Smooth muscle cell of the brain vasculature (primary cell): ENCODE measurements at places on chromosomes 4 and X.

DNA sequence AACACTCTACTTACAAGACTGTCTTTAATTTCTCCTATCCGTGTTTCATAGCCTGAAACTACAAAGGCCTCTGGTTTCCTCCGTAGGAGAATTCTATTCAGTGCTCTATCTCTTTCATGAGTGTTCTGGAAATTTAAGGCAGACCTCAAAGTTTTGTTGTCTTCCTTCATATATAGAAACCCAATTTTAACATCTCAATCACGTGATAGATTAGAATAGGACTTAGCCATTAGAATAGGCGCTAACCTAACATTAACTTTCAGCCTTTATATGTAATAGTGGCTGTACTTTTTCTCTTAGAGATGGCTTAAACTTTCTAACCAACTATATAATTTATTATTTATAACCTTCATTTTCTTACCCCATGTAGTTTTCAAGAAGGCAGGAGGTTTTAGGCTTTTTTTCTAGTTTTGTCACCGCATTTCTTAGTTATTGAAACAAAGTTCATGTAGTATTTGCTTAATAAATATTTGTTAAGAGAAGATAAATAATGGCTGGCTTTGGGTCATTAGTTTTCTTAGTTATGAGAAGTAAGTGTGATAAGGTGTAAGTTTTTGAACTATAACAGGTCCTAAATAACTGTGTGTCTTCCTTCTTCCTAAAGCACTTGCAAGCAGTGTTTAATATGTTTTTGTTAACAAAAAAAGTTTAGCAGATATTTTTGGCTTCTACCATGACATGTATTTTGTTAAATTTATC is 1504.6 kb upstream of the ADGRL3 start:
- no peak for DNase-seq

GRCh38 chr4:2068198-2068470 is 9.0 kb downstream of the NAT8L start:
- no peak for DNase-seq

DNA sequence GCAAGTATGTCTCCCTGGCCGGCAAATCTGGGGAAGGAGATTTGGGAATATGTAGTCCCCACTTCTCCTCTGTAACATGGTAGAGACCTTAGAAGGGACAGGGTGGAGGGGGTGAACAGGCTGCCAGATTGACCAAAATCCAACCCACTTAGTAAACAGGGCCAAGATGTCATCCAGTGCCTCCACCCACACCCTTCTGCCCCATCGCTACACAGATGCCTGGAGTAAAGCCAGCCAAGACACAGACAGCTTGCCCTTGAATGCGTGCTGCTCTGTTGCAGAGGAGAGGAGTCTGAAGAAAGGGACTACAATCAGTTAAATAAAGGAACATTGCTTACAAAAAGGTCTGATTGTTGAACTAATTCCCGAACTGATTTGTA is 160.1 kb upstream of the LDB2 start:
- no peak for DNase-seq

DNA sequence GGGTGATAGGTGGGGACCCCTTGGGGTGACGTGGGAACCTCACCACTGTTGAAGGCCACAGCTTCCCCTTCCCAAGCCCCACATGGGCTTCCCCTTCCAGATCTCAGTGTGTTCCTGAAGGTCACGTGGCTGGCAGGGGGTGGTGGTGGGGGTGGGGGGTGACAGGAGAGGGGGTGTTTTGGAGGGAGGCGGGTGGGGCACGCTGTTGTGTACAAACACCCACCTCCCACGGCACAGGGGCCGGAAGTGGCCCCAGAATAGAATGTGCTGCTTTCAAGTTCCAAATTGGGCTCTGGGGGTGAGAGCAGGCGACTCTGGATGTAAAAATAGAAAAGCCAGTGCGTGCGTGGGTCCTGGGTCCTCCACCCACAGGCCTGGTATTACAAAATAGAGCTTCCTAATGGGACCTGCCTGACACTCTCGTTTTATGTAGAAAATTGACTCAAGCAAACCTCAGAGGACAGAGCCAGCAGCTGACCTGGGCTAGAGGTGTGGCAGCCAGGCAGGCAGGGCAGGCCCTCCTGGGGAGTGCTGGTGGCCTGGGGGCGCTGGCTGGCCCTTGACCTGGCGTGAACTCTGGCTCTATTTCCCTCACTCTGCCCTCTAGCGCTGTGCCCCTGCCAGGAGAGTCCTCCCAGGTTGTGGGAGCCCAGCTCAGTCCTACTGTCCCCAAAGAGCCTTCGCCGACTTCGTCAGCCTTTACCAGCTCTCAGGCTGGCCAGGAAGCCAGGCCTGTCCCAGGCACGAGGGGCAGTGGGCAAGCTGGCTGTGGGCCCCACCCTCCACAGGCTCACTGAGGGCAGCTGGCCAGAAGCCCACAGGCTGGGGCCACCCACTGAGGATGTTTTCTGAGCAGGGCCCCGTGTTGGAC is 5.4 kb upstream of the SH3BP2 start:
- DNase-seq, result no peak

DNA sequence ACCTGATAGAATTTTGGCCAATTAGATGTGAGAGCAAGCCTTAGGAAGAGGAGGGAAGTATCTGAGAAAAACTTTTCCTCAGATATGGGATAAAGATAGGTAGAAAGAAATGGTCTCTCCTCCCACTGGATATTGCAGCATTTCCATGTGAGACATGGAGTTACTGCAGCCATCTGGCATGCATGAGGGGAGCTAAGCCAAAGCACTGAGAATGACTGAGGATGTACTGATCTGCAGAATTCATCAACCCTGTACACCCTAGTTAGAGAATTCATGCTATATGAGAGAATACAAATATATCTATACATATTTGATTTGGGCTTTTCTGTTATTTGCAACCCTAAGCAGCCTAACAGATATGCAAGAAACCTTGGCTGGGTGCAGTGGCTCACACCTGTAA is 52.5 kb upstream of the RPL34 start:
- no peak for DNase-seq

- no peak for DNase-seq
These were observed 15.0 kb upstream of the STK32B start for GRCh38 chr4:5036239-5036638.

DNA sequence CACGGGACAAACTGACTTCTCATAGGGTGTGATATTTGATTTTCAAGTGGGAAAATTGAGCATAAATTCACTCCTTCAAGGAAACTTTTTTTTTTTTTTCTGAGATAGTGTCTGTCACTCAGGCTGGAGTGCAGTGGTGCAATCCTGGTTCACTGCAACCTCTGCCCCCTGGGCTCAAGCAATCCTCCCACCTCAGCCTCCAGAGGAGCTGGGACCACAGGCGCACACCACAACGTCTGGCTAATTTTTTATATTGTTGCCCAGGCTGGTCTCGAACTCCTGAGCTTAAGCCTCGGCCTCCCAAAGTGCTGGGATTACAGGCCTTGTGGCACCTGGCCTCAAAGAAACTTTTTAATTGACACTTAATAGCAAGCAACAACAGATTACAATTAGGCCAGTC is 13.8 kb downstream of the CLDN34 start:
- no peak for DNase-seq

DNA sequence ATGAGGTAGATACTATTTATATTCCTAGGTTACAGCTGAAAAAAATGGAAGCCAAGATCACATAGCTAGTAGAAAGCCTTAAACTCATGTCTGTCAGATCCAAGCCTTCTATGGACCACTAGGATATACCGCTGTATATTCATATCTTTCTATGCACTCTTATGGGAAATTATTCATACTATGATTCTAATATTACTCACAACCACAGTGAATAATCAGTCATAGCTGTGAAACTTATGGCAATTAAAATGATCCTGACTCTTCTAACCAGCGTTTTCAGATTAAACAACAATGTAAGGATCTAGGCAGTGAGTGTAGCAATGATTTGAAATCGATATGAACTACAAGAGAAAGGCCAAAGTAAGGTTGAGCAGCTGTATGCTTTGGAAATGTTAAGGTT is 111.0 kb downstream of the RASGEF1B start:
- DNase-seq, result no peak

GRCh38 chr4:10416441-10416840 is 40.8 kb downstream of the ZNF518B start:
- no peak for DNase-seq

- no peak for DNase-seq
These were observed 543.1 kb downstream of the GBA3 start for GRCh38 chr4:23235628-23236390.

DNA sequence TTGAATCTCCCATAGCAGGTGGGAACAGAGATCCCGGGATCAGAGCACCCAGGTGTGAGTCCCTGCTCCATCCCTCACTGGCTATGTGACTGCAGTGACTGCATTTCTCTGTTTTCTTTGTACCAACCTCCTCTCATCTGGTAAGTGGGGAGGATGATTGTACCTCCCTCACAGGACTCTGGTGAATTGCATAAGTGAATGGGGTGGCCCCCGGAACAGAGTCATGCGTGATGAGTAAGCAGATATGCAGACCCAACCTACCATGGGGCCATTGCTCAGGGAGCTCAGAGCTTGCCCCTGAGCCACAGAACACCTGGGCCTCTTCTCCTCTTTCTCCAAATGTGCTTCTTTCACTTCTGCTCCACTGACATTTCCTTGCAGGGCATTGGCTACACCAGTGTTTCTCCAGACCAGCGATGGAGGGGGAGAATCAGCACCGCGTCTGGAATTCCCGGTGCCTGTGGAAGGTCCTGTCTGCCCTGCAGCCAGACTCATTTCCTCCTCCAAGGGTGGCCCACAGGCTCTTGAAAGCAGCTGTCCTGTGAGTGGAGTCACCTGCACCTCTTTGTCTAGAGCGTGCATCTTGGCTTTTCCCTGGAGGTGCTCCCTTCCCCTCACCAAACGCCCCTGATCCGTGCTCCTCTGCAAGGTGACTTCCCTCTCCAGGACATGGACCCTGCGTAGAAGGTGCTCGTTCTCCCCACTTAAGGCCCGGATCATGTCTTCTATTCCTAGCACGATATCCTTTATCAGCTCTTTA is 30.0 kb downstream of the C4orf50 start:
- DNase-seq, result no peak

- DNase-seq, result peak; percentile 17
These were observed 170.9 kb downstream of the CLCN4 start for GRCh38 chrX:10327651-10328050.

DNA sequence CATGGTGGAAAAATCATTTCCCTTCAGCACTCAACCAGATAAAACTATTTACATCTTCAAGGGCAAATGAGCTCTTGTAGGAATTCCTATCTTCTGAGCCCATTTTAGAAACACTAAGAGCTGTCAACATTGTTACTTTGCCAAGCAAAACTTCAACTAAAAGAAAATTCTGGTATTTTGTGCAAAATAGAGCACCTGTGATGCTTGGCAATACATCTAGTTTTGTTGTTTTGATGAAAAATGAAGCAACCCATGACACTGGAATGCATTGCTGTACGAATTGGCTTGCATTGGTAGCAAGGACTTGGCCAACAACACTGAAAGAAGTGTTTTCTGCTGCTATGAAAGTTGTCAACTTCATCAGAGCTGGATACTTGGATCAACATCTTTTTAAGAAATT is 194.4 kb downstream of the COX18 start:
- DNase-seq, result no peak

GRCh38 chr4:122873821-122874593 is 47.4 kb downstream of the FGF2 start:
- peak; percentile 26 for DNase-seq

DNA sequence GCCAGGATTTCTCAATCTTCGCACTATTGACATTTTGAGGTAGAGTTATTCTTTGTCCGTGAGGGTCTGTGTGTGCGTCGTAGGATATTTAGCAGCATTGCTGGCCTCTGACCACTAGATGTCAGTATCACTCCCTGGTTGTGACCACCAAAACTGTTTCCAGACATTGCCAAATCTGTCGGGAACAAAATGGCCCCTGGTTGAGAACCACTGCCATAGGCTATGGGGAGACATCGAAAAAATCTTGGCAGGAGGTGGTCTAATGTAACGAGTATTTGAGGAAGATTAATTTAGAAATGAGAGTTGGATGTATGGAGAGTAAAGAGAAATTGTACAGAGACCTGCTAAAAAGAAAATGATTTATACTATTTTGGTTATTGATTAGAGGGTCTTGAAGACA is 108.4 kb downstream of the DOCK11 start:
- DNase-seq, result peak; percentile 21
